NCI-H446 (cell line): ENCODE measurements at places on chromosomes 6 and 20.

DNA sequence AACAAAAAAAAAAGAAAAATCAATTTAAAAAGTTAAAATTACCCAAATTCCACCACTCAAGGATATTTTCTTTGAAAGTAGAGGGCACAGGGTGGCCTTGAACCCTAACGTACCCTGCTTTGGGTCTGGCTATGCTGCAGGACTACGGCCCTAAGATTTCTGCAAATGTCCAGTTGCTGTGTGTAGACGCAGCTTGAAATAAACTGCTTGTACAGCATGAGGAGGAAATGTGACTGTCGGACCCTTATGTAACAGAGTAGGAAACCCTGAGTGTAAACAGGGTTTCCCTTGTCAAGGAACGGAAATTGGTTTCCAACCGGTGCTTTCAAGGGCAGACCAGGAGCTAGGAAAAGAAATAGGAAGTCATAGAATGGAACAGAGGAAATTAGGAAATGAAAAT lies 60.7 kb upstream of the SHLD1 start:
- no peak for DNase-seq

DNA sequence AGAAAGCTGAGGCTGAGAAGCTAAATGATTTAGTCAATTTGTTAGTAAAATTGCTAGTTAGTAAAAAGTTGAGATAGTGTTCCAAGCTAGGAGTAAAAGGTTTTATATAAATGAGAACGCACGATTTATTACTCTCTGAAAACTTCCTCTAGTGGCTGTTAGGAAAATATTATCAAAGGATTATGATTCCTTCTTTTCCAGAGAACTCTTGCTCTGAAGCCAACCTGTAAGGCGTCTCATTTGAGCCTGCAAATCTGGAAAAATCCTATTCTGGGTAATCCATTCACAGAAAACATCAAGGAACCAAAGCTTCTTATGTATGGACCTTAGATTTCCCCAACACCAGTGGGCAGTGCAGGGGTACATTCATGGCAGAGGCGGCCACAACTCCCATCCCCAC lies 252.7 kb downstream of the SOD2 start:
- DNase-seq = no peak

GRCh38 chr6:73394577-73395354 lies at the start of gene DDX43:
DDX43 (plus strand) TSS chr6:73394828; CDS start chr6:73394906, 78 bp downstream.
- no peak for DNase-seq

GRCh38 chr6:119658917-119659316 lies 309.4 kb upstream of the MAN1A1 start:
- no peak for DNase-seq

GRCh38 chr6:155495011-155495768 lies 39.6 kb upstream of the NOX3 start:
- peak; percentile 21 for DNase-seq

GRCh38 chr6:139490482-139490881 lies 116.0 kb upstream of the CITED2 start:
- no peak for DNase-seq

DNA sequence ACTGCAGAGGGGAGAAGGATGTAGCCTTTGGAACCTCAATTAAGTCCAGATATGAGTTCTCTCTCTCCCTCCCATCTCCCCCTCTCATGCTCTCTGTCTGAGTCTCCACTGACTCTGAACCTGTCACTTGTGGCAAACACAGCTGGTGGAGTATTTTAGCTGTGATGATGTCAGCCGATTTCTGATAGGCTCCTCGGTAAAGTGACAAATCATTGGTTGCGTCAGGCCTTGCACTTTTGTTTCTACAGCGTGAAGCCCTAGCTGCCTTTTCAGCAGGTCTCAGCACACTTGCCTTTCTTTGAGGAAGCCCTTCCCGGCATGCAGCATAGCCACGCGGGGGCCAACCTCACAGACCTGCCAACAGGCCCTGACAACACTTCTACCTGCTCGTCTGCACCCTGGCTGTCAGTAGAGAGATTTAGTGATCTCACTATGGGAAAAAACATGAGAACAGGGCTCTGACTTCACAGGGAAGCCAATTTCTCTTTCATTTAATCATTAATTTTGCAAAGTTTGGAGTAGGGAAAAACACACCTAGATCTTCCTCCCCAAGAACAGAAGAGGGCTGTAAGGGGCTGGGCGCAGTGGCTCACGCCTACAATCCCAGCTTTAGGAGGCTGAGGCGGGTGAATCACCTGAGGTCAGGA lies 84.4 kb downstream of the GMPR start:
- no peak for DNase-seq

DNA sequence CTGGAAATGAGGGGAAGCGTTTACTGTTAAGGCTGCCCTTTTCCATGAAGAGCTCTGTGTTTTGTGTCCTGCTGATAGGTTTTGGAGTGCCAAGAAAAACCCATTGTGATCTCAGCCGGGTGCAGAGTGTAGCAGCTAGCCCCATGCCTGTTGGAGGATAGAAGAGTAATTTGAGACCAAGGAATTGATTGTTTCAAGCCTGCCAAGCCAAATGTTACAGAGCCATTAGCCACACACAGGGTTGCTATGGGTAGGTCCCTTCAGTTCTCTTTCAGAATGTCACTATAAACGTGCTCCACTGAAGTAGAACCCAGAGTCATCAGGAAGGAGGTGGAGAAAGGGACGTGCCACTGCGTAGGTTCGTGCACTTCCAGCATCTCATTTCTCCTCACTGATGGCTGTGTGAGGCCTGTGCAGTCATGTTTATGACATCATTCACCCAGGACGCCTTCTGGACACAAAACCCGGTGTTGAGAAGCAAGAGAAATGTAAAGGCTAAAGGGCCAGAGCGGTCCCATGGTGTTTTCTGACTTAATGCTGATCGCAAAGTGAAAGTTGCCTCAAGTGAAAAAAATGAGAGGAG lies 6.6 kb downstream of the GMPR start:
- DNase-seq = peak; percentile 45

DNA sequence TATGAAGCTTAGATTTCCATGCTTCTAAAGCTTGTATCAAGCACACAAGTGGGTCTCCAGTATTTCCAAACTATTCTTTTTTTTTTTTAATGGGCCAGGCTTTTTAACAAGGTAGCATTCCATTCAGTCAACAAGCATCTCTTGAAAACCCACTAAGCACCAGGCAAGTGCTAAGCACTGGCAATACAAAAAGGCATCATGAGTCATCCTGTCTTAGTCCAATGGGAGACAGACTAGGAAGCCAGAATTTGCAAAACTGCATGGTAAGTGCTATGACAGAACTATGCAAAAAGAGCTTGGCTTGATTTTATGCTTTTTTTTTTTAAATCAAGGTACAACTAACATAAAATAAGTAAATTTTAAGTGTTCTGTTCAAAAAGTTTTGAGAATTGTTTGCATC lies 109.3 kb upstream of the DST start:
- no peak for DNase-seq

GRCh38 chr6:38783443-38784228 lies 68.5 kb downstream of the DNAH8 start:
- no peak for DNase-seq

DNA sequence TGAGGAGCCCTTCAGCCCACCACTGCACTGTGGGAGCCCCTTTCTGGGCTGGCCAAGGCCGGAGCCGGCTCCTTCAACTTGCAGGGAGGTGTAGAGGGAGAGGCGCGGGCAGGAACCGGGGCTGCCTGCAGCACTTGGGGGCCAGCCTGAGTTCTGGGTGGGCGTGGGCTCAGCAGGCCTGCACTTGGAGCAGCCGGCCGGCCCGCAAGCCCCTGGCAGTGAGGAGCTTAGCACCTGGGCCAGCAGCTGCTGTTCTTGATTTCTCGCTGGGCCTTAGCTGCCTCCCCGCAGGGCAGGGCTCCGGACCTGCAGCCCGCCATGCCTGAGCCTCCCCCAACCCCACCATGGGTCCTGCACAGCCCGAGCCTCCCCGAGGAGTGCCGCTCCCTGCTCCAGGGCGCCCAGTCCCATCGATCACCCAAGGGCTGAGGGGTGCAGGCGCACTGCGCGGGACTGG lies 101.7 kb upstream of the ADGRB3 start:
- no peak for DNase-seq
